ENCODE measurements at places on chromosomes 11 and 22.

- DNase-seq, result no peak
Observed at GRCh38 chr11:35276396-35277145, 137.6 kb downstream of the CD44 start.

DNA sequence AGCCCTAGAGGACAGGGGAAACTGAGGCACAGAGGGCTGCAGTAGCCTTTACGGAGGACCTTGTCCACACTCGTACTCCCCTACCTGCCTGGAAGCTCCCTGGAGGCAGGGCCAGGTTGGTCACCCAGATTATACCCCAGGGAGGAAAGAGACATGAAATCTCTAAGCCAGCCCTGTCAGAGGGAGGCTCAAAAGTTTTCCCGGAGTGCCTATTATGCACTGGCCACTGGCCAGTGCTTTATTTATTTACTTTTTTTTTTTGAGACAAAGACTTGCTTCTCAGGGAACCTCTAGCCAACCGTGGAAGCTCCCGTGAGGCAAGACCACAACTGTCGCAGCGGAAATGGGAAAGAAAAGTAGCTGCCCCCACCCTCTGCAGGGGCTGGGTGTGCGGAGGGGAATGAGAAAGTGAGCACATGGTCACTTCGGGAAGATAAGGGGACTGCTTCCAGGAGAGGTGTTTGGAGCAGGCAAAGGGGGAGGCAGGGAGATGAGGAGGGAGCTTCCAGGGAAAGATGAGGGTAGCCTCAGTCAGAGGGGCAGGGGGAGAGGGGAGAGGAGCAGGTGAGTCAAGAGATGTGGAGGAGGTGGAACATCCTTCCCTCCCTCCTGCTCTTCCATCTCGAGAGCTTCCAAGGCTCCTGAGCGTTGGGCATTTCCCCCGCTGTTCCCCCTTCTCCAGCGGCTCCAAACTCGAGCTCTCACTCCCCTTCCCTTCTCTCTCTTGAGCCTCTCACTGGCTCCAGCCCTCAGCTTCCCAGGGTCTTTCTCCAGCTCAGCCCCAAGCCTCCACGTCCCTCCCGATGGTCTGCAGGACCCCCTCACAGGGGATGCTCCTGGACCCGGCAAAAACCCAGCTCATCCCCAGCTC, 4.3 kb downstream of the IL2RB start:
- no peak for DNase-seq

- DNase-seq, result no peak
Observed at GRCh38 chr11:116507849-116508695, 264.7 kb downstream of the BUD13 start.

DNA sequence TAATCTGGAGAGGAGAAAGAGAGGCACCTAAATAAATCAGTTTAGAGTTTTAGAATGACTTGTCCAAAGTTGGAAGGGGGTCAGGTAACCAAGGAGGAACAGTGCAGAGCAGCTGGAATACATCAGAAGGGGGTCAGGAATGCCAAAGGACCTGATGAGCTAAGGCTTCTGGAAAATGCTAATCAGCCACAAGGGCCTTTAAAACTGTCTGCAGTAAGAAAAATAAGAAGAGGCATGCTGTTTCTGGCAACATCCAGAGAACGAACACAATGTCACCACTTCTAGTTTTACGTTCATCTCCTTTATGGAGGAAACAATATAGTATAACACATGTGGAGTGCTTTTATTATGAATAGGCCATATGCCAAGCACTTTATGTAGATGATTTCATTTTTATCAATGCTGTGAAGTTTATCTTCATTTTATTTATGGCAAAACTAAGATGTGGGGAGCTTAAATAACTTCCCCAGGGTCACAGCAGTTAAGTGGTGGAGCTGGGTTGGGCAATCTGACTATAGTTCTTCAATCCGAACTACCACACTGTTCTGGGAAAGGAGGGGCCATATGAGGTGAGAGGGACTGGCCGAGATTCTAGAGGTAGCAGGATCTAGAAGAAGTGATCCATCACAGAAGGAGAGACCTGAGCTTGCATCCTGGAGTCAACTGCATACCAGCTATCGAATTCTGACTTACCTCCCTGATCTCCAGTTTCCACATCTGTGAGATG, 22.6 kb downstream of the ACO2 start:
- DNase-seq, result no peak

GRCh38 chr11:17594686-17595192, 47.7 kb downstream of the OTOG start:
- DNase-seq, result no peak

DNA sequence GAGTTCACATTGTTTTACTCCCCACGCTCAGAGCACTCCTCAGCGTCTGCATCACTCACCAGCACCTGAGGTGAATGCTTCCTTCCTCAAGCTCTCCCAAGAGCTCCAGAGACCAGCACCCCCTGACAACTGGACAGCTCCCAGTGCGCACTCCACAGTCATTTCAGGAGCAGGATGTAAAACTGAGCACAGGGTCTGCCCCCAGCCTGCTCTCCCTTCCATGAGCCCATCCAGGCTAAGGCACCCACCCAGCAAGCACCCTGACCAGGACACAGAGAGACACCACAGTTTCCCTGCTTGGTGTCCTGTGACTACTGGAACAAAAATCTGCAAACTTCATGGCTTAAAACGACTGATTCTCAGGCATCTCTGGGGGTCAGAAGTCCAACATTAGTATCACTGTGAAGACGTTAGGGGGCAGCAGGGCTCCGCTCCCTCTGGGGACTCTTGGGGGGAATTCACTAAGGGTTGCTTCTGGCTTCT, 3.3 kb downstream of the SCGB1D2 start:
- DNase-seq, result no peak

DNA sequence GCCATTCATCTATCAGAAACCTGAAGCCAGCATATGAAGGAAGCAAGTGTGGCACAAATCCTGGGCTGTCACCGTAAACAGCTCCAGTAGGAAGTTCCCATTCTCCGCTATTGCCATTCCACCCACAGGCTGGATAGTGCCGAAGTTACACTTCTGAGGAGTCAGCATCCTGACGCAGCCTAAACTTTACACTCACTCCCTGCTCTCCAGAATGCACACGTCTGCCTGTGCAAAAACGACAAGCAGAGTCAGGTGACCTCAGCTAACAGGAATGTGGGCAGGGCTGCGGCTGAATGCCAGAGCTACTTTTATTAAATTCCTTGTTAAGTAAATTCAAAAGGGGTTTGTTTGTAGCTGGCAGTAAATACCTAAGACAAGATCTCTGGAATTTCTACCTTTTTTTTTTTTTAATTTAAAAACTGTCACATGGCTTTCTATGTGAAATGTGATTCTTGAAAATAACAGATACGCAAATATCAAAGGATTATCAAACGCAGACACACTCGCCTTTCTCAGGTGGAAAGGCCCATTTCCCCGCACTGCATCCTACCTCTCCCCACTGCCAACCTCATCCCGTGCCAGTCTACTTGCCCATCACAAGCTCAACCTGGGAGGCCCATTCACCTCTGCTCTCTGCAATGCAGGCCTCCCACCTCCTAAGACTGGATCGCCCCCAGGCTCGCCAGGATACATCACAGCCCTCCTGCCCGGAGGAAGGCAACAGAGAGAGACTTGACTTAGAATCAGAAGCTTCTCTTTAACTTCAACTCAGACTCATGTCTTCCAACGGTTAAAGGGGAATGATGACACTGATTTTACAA, 33.5 kb downstream of the NFRKB start:
- DNase-seq, result no peak

DNA sequence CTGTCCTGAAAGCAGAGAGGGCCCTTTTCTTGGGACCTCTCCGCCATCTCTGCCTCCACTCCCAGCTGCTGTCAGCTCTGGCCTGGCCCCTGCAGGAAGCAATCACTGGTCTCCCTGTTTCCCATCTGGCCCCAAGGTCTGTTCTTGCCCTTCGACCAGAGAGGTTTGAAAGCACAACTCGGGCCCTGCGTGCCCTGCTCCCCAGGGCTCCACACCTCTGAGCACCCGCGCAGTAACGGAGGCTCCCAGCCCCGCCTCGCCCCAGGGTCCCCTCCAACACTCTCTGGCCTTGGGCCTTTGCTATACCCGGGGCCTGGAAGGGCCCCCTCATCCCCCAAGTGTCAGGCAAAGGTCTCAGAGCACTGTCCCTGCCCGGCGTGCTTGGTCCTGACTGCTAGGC, 7.8 kb upstream of the CD81 start:
- DNase-seq, result no peak

DNA sequence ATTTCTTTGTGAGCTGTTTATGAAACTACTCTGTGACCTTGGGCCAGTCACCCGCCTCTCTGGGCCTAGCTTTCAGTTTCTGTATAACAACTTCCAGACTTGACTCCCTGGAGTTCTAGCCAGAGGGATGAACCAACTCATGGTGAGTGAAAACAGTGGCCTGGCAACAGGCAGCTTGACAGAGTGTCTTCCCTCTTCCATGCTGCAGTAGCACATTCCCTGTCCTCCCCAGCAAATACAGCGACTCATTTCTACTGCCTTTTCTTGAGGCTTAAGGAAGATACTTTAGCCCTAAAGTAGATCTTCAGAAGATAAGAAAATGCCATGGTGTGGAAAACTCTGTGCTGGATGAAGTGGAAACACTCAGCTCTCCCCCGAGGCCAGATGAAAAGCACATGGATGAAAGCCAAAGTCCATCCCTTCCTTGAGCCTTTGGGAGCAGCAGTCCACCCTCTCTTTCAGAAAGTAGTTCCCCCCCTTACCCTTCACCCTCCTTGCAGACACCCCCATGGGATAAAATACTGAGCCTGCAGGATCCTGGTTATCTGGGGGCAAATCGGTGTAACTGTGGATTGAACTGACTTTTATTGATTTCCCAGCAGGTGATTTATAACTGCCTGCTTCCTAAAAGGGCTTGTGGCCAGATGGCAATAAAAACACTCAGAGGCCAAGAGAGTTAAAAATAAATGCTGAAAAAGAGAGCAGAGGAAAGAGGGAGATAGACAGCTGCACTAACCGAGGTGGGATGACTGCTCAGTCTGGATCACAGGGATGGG, 24.1 kb downstream of the IRAG1 start:
- DNase-seq, result no peak

DNA sequence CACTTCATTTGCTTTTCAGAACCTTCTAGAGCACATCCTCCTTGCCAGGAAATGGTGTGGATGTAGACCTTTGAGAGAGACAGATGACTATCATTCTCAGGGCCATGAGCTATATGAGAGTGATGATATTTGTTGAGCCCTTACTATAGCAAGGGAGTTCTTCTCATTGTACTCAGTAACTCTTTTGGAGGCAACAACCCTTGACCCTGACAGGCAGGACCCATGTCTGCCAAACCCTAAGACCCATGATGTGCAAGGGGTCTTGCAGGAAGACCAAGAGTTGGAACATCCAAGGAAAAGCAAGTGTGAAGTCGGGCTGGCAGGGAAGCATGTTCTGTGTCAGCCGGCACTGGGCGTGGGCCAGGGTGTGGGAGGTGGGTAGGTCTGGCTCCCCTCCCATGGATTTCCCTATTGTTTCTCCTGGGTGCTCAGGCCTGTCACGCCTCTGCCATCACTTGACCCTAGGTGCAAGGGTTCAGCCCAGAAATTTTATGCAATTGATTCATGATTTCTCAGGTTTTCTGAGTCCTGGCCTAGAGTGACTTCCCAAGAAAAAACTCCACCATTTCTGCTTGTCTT, 1.2 kb downstream of the FOLR3 start:
- DNase-seq, result no peak
